ENCODE measurements at places on chromosomes 11 and 22.

DNA sequence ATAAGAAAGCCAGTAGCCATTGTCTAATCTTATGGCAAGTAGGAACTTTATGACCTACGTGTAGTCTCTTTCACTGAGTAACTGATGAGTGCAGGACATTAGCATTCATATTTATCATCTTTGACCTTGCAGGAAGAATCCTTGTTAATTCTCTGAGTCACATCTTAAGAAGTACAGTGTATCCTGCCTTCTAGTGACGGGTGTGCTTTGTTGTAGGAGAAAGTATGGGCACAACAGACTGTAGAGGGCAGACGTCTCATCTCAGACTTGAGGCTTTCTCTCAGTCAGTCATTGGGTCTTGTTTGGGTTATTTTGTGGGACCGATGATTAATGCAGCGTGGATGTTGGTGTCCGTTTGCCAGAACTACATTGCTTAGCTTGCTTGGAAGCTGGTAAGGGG is 6.8 kb downstream of the RNF214 start:
- no peak for DNase-seq

DNA sequence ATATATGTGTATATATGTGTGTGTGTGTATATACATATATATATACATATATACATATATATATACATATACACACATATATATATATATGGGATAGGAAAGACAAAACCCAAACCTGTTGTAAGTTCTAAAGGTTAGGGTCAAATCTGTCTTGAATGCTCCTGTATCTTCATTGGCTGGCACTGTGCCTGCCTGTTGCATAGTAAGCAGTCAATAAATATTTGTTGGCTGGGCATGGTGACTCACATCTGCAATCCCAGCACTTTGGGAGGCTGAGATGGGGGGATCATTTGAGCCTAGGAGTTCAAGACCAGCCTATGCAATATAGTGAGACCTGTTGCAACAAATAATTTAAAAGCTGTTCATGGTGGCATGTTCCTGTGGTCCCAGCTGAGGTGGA is 205.4 kb downstream of the DBX1 start:
- no peak for DNase-seq

GRCh38 chr11:113952588-113952987 is 22.3 kb upstream of the HTR3A start:
- DNase-seq, result no peak

DNA sequence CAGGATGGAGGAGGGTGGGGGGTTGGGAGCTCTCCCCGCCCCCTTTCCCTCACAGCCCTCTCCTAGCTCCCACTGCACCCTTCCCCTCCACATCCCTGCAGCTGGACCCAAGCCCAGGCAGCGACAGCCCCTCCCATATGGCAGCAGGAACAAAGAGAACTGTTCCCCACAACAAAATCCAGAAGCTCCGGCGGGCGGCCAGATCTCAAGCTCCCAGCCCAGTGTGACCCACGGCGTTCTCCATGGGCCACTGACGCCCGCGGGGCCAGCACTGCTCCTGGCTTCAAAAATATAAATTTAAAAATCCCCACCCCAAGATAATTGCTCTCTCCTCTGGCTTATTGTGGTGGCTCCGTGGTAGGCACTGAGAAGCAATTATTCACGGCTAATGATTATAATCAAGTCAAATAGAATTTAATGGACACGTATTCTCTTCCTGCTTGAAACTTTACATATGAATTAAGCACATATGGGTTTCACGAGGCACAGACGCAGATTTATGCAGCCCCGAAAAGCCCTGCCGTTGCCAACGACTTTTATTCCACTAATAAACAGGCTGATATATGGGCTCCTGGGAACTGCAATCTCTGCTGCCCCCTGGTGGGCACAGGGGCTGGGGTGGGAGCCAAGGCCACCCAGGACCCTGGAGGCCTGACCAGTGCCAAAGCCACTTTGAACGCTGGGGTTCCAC is 17.5 kb downstream of the MACROD1 start:
- DNase-seq, result peak; percentile 96

- no peak for DNase-seq
Measured at GRCh38 chr22:37209140-37209845, 3.0 kb downstream of the SSTR3 start.

DNA sequence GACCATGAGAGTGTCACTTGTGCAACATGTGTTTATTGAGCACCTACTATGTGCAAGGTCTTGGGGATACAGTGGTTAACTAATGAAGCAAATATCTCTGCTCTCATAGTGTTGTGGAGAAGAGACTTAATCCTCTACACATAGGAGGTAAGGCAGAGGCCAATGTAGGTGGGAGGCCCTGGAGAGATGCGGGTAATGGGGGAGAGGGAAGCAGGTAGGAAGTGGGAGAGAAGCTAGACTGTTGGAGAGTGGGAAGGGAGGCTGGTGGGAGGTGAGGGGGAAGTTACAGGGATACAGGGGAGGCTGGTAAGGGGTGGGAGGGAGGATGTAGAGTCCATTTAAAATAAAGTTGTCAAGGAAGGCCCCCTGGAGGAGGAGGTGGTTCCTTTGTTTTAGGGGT is 240.0 kb downstream of the MIAT start:
- no peak for DNase-seq

DNA sequence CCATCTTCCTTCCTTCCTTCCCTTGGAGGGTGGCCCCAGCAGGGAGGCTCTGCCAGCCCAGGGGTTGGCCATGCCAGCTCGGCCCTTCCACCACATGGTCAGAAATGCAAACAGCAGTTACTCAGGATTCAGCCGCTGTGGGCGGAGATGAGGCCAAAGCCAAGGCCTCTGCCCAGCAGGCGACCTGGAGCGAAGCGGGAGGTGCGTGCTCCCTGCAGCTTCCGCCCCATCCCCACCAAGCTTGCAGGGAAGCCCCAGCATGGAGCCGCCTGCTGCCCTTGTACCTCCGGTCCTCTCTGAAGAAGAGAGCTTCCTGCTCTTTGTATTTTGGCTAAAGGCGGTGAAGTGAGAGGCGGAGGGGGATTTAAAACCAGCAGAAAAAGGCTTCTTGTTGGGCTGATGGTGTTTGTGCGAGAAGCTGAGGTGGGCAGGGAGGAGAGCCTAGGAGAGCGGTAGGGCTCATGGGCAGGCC is 50.4 kb downstream of the ANO1 start:
- DNase-seq, result no peak

- DNase-seq, result no peak
Measured at GRCh38 chr11:62614275-62614674, 1.2 kb downstream of the ROM1 start.

DNA sequence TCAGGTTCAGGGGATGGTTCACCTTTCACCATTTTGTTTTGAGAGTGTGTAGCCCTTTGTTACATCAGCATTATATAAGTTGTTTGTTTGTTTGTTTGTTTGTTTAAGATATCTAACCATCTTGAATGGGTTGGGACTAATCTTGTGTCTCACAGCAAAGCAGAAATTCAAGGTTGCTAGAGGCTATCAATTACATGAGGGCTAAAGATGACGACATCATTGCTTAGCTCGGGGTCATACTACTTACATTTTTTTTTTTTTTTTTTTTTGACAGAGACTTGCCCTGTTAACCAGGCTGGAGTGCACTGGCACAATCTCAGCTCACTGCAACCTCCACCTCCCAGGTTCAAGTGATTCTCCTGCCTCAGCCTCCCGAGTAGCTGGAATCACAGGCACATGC is 87.1 kb upstream of the XKR3 start:
- DNase-seq, result no peak

GRCh38 chr11:64863391-64864060 is 14.9 kb downstream of the EHD1 start:
- peak; percentile 74 for DNase-seq

- DNase-seq, result peak; percentile 46
Measured at GRCh38 chr11:115625502-115625901, 121.3 kb upstream of the CADM1 start.

DNA sequence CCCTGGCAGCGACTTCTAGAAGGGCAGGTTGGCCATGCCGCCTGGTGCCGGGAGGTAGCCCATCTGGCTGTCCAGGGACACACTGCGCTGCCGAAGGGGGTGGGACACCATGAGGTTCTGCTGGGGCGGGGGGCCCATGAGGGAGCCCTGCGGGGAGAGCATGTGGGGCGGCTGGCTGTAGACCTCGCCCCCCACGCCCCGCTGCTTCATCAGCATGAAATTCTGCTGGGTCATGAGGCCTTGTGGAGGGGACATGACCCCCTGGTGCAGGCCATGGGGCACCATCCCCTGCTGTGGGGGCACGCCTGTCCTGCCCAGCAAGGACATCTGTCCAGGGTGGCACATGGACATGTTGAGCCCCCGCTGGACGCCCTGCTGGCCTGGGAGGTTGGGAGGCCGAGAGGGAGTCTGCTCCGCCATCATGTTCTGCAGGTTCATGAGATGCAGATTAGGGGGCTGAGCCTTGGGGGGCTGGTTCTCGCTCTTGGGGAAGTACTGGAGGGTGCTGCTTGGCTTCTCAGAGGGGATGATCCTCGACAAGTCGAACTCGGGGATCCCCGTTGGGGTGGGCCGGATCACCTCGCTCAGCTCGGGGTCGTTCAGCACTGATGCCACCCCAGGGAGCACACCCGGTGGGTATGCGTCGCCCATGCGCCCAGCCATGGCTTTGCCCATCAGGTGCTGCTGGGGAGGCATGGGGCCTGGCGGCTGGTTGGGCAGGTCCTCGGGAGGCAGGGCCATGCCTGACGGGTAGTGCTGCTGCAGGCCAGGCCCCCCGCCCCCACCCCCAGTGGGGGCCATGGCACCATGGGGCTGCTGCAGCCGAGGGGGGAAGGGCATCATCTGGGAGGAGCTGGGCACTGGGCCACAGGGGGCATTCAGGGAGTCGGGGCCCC is 15.0 kb downstream of the CXCR5 start:
- DNase-seq, result no peak

DNA sequence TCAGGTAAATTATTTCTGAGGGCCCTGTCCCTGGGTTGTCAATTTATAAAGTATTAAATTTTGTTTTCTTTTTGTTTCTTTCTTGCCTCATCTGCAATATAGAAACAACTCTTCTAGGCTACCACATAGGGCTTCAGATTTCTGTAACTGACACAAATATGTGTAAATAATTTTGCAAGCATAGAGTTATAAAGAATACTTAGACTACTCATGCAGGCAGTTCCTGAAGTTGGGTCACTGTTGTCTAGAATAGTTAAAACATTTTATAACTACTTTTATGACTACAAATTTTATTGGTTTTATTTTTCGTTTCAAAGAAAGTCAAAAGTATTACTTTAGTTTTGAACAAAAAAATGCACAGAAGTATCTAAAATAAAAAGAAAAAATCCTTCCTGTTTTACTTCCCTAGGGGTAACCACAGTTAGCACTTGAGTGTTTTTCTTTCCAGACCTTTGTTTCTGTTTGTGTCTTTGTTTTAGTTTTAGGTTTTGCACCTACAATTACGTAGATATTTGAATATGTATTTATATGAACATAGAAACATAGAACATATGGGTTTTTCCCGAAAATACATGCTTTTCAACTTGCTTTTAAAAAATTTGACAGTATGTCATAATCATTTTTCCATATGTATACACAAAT is 12.4 kb upstream of the TMEM123 start:
- no peak for DNase-seq

DNA sequence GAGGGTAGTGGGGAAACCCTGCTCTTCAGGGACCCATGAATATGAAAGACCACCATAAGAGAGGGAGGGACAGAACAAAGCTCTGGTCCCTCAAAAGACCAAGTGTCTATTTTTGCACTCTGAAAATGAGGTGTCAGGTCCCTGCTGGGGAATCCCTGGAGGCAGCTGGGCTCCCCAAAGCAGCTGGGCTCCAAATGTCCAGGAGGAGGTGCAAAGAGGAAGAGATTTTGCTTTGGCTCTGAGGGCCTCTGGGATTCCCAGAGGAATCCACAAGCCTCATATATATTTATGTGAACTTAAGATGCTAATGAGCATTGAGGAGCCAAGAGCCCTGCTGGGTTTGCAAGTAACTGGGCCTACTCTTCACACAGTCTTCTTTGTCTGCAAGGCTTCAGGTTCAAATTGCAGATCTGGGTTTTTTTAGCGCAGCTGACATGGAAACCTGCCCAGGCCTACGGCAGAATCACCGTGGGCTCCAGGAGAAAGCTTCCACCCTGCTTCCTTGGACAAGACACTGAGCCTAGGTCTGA is 26.0 kb downstream of the CLMP start:
- no peak for DNase-seq

- DNase-seq, result no peak
Measured at GRCh38 chr11:46202149-46202548, 75.3 kb upstream of the CREB3L1 start.

GRCh38 chr11:84188521-84188920 is 902.4 kb upstream of the CCDC90B start:
- no peak for DNase-seq

DNA sequence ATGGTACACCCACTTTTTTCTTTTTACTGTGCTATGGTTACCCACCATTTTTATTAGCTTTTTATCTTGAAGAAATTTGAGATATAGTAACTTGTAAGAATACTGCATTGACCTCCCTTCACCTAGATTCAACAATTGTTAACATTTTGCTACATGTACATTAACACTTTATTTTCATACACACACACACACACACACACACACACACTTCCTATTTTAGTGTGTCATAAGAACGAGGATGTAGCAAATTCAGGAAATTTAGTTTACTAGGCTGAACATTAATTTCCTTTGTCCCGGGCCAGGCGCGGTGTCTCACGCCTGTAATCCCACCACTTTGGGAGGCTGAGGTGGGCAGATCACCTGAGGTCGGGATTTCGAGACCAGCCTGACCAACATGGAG is 1.1 kb upstream of the ATP6V1E1 start:
- no peak for DNase-seq

- DNase-seq, result peak; percentile 31
Measured at GRCh38 chr11:74717221-74717969, 13.8 kb downstream of the CHRDL2 start.

DNA sequence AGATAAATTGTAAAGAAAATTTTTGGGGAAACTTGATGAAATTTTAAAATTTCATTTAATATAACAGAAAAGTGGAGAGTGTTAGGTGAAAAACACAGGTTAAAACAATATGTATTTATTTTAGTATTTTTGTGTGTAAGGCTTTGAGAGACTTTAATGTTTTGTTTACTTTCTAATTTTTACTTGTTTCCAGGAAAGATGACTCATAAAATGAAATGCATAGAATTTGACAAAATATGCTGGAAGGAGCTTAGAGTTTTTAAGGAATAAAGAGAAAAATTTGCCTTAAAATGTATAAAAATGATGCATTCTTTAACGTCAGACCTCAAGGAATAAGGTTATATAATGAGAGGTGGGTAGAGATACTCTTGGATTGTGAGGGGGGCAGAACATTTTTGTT is 1205.1 kb upstream of the CNTN5 start:
- DNase-seq, result no peak

GRCh38 chr11:20611892-20612291 is 12.5 kb downstream of the SLC6A5 start:
- DNase-seq, result no peak

DNA sequence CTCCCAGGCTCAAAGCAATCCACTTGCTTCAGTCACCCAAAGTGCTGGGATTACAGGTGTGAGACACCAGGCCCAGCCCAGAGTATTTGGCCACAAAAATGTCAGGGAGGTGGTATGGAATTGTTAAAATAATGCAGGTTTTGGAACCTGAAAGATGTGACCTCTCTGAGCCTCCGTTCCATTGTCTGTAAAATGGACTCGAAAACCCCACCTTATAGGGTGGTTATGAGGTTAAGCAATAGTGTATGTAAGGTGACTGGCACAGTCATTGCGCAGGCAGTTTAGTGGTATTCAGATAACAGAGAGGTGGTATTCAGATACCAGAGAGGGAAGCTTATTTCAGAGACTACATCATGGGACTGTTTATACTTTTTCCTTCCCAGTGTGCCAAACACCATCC is 52.5 kb upstream of the PRSS23 start:
- no peak for DNase-seq

Measured in eye (tissue), 1 donor.